ENCODE measurements at places on chromosomes 3 and 15.

DNA sequence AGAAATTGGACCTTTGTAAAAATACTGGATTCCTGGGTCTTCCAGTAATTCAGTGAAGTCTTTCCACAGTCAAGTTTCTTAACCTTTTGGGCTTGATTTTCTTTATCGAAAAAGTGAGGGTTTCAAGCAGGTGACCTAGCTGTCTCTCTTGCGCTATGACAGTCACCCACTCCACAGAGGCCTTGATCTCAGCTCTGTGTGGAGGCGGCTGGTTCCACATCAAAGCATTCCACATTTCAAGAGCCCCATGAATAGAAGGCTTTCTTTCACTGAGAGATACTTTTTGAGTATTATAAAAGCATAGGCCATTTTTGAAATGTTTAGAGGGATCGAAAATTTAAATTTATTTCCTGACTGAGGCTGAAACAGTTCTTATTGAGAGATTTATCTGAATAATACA lies 43.9 kb downstream of the GABRA5 start:
- DNase-seq = no peak

DNA sequence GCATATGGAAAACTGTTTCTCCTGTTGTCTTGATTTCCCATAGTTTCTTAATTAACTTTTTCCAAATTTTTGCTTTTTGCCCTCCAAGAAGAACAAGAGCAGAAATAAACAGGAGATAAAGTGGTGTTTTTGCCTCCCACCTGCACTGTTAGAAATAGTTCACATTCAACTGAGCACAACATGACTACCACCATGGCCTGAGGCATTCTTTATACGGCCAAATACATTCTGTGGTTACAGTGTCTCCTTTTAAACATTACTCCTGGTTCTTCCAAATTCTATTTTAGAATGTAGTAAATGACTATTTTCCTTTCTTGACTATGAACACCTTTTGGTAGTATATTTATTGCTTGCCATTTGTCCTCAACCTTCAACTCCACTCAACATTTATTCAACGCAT lies 98.5 kb downstream of the LARS2 start:
- no peak for DNase-seq

DNA sequence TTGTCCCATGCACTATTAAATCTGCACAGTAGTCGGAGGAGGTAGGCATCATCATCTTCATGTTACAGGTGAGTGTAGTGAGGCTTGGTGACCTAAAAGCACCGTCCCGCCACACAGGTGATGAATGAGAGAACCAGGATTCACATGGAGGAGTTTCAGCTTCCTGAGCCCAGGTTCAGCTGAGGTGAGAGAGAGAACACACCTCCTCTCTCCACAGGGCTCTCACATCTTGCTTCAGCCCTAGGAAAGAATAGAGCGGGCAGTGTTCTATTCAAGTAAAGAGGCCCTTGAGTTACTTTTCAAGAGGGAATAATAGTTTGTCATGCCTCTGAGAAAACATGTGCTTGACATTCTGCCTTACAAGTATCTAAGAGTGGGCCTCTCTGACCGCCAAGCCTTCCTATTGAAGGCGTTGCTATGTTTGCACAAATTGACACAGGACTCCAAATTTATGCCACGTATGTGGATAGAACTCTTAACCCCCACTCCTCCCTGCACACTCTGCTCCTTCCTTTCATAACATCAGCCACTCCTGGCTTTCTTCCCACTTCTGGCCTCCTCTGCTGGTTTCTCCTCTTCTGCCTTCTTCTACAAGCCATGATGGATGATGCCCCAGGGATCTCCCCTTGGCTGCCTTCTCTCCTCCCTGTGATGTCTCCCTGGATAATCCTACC lies 138.3 kb upstream of the ABHD17C start:
- no peak for DNase-seq

- DNase-seq = no peak
These were observed 102.0 kb upstream of the IGSF10 start for GRCh38 chr3:151562891-151563290.

GRCh38 chr15:73935547-73935946 lies 9.3 kb downstream of the LOXL1 start:
- DNase-seq = no peak

- no peak for DNase-seq
These were observed 14.6 kb downstream of the MELTF start for GRCh38 chr3:197014942-197015575.

GRCh38 chr3:156617781-156618180 lies 56.6 kb upstream of the TIPARP start:
- DNase-seq = no peak

DNA sequence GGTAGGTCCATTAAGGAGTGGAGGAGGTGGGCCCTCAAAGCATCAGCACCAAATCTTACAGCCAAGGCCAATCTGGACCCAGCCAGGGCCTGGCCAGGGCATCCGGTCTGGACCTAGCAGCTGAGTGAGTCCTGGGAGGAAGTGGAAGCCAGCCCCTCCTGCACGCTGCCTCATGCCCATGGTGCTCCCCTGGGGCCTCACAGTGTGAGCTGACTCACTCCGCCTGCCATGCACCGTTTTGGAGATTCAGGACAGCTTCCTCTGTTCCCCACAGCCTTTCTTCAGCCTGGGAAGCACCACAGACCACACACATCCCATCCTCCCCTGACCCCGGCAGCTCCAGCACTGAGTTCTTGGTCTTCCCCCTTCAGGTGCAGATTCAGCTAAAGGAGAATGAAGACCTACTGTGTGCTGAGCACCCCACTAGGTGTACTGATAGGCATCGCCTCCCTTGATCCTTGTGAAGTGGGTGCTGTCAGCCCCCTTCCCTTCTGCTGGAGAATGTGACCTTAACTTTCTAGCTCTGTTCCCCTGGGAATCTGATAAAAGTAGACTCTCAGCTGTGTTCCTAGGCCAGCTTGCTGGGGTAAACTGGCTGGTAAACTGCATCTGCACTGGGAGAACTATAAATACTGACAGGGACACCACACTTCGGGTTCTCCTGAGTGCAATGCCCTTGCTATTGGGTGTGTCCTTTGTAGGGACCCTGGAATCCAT lies 36.8 kb upstream of the SEC13 start:
- DNase-seq = peak; percentile 70

DNA sequence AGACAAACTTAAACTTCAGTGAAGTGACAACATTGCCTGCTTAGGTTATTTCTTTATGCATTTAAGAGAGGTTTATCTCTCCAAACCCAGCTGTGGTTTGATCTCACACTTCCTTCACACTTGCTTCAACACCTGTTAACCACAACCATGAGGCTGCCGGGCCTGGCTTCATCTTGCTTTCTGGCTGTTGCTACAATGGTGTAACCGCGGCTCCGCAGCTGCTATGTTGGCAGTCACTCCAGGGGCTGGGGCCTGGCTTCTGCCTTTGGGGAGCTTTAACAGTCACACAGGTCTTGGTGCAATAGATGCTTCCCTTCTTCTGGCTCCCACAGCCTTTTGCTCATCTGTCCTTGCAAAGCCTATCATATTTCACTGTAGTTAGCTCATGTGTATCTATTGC lies 72.9 kb upstream of the MNS1 start:
- no peak for DNase-seq

DNA sequence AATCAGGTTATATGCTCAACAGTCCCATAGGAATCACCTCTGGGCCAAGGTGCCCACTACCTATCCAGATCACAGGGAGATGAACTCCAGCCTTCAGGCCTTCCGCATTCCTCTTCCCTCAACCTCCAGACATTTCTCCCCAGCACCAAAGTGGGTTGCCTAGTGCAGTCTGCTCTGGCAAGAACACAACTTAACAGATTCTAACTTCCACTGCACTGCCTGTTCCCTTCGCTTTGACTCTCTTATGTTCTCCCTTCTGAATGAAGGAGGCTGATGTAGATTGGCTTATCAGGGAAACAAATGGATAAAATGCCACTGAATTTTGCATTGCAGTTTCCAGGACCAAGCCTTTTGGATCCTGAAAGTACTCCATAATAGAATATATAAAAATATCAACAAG lies 106.3 kb downstream of the SRGAP3 start:
- no peak for DNase-seq

DNA sequence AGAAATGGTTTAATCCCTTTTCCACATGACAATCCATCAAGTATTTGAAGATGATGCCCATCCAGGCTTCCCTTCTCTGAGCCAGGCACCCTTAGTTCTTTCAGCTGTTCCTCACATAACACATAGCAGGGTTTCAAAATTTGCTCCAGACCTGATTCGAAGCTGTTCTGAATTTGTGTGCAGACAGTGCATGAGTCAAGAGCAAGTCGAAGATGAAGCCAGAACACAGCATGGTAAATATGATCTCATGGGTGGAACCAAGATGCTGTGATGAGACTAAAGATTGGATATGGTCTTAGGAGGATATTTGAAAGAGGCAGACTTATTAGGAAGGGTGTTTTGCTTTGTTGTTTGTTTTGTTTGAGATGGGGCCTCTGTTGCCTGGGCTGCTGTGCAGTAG lies 32.6 kb upstream of the PDE8A start:
- DNase-seq = no peak

GRCh38 chr3:107198581-107199181 lies 178.6 kb upstream of the CCDC54 start:
- DNase-seq = no peak

DNA sequence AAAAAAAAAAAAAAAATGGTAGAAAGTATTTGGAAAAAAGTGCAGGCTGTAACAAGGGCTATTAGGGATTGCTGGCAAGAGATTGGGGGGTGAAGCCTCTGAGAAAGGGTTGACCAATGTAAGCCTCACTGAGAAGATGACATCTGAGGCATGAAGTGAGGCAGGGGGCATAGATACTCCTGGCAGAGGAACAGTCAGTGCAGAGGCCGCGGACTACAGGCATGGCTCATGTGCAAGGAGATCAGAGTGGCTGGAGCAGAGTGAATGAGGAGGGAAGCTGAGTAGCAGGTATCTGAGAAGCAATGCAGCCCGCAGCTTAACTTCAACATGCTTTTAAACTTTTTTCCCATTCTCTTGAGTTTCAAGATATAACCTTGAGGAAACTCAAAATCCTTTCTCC lies 5.4 kb downstream of the FBXL22 start:
- no peak for DNase-seq

GRCh38 chr3:21140785-21141184 lies 610.2 kb downstream of the ZNF385D start:
- DNase-seq = no peak

- no peak for DNase-seq
These were observed 185.1 kb upstream of the AGTR1 start for GRCh38 chr3:148512648-148513047.

GRCh38 chr15:58840048-58840447 lies 68.9 kb downstream of the MINDY2 start:
- DNase-seq = no peak

DNA sequence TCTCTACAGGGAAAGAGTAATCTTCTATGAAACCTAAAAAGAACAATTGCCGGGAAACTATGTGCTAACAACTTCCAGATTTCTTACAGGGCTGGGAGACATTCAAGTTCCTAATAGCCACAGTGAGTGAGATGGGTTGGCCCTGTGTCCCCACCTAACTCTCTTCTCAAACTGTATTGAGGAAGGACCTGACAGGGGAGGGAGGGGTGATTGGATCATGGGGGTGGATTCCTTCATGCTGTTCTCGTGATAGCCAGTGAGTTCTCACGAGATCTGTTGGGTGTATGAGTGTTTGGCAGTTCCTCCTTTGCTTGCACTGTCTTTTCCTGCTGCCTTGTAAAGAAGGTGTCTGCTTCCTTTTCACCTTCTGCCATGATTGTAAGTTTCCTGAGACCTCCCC lies 958.7 kb downstream of the AGBL1 start:
- no peak for DNase-seq

- DNase-seq = no peak
These were observed 60.5 kb upstream of the TMEM115 start for GRCh38 chr3:50419595-50420370.

- DNase-seq = peak; percentile 1
These were observed 965.9 kb upstream of the ROBO1 start for GRCh38 chr3:80733522-80734176.

DNA sequence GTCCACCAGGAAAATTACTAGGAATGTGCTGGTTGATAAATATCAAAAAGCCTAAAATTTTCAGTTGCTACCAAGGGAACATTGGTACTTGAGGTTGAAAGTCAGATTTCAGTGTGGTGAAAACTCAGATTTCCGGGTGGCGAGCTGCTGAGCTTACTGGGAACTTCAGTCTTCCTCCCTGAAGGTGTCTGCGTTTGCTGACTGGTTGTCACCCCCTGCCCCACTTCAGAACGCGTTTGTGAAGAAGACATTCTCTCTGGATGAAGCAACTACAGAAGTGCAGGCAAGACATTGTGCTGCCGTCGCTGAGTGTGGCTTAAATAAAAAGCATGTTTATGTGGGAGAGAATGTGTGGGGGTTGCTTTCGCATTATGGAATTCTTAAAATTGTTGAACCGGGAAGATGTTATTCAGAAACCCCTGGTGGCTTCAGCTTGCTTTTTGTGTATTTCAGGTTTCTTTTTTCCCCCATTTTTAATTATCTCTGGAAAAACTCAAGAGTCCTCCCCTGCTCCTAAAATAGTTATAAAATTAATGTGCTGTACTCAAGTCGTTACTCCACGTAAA lies 7.1 kb downstream of the FAM81A start:
- DNase-seq = no peak

- DNase-seq = peak; percentile 44
These were observed 228.2 kb downstream of the TCF12 start for GRCh38 chr15:57146506-57147201.

DNA sequence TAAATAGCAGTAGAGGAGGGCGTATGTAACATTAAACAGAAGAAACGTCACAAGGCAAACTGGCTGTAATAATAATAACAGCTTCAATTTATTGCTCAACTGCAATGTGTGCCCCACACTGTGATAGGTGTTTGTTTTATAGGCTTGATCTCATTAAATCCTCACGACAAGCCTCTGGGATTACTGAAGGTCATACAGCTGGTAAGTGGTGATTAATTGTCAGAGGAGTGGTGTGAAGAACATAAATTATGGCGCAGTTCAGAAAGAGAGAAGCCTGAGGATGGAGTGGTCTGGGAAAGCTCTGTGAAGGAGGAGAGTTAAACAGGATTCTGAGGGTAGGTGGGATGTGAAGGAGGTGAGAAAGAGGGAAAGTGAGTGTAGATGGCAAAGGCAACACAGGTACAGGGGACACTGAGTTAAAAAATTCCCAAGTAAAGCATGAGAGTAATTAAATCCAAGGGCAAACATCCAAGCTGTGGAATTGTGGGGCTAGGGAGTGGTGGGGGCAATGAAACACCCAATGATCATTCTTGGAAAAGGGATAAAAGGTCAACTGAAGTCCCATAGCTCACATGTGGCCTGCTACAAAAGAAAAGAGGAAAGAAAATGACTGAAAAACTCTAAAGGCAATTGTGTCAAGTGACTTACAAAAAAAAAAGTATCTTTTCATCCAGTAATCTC lies 16.5 kb upstream of the GLCE start:
- no peak for DNase-seq
